ENCODE measurements at places on chromosomes 1 and 21.

GRCh38 chr21:41761211-41761933, 5.5 kb downstream of the RIPK4 start:
- peak; percentile 51 for DNase-seq

DNA sequence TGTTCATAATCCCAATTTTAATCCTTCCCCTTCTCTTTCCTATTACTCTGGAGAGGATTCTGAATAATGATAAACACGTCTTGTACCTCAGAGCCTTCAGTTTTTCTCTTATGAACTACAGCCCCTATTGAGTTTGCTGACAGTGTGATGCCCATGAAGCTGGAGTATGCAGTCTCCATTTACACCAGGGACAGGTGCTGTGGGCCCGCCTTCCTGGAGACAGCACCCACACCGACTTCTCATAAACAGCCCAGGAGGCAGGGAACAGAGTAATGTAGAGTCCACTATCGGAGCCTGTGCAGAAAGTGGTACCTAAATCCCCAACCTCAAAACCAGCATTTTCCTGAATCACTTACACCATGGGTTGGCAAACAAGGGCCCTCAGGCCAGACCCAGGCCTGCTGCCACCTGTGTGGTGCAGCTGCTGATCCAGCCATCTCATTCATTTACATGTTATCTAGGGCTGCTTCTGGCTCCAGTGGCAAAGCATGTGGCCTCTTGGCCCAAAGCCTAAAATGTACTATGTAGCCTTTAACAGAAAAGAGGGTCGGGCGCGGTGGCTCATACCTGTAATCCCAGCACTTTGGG, 95.1 kb upstream of the KRTAP19-8 start:
- no peak for DNase-seq

GRCh38 chr1:1144122-1144842, 28.4 kb upstream of the C1orf159 start:
- no peak for DNase-seq

DNA sequence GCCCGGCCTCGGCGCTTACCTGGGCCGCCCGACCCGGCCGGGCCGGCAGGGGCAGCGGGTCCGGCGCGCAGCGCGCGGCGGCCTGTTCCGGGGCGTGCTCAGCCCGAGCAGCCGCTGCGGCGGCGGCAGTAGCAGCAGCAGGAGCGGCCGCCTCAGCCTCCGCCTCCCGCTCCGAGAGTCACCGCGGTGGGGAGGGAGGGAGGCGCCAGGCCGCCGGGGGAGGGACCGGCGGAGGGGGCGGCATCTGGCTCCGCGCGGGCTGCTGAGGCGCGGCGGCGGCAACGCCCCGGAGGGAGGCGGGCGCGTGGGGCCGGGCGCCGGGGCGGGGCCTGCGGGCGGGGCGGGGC, at the start of gene CTNNBIP1:
Gene CTNNBIP1 (minus strand): TSS at position 194 of the 347 bp plus-strand sequence. CDS start 38,205 bp downstream, outside the sequence.
- DNase-seq, result no peak

- no peak for DNase-seq
These were observed 24.2 kb upstream of the CD34 start for GRCh38 chr1:207935166-207935583.

- no peak for DNase-seq
These were observed 290.4 kb upstream of the PLXNA2 start for GRCh38 chr1:208534599-208534897.

DNA sequence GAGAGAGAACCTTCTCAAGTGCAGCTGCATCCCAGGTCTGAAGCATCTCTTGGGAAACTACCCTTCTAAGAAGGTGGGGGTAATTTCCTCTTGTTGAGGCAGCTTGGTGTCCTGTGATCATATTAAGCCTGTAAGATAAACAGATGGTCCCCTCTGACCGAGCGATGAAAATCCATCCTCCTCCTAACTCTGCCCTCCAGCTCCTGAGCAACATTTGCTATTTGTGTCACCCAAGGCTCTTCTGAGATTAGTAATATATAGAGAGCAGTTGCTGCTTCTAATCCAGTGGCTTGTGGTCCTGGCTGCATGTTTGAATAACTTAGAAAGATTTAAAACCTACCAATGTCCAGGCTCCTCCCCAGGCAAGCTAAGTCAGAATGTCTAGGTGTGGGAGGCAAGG, 123.7 kb downstream of the DISC1 start:
- DNase-seq, result no peak

DNA sequence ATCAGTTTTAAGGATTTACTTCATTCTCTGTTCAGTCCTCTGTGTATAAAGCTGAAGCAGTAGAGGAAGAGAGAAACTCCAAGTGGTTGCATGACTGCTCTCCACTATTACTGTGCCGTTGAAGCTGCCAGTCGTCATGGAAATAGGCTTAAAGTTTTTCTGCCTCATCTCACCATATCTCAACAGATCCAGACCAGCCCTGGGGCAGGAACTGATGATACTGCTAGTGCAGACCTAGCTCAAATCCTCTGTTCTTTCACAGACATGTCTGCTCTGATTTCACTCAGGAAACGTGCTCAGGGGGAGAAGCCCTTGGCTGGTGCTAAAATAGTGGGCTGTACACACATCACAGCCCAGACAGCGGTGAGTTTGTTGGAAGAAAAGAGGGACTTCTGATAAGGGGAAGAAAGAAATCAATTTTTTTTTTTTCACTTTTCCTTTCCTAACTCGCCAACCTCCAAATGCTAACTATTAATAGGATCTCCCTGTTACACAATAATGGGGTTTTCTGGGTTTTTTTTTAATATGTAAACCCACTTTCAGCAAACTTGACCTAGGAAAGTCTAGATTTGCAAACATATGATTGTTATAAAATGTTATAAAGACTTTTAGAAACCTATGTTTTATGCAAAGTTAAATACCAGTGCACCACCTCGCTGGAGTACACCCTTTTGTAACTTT, 22.2 kb upstream of the STRIP1 start:
- no peak for DNase-seq

DNA sequence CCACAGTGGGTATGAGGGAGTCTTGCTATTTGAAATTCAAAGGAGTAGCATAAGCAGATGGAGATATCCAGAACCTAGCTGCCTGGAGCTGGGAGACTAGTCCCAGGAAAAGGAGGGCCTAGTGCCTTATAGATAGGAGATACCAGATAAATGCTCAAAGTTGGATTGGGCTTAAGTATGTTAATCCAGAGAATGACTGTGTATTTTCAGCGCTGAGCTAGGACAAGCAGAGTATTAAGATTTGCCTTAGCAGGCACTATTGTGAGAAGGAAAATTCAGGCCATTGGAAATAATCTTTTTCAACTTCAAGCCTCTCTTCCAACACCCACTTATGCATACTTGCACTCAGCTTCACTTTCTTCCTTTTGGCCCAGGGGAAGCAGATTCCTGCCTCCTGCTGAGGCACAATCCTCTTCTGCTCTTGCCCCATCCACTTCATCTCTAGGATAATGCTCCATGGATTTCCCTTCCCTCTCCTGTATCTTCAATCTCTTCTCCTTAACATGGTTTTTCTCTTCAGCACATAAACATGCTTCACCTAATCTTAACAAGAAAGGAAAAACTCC, 21.1 kb downstream of the PIK3C2B start:
- DNase-seq, result no peak

GRCh38 chr1:40745176-40745575, 38.4 kb upstream of the KCNQ4 start:
- no peak for DNase-seq

- DNase-seq, result no peak
These were observed 513 bp upstream of the HHAT start for GRCh38 chr1:210328032-210328745.

DNA sequence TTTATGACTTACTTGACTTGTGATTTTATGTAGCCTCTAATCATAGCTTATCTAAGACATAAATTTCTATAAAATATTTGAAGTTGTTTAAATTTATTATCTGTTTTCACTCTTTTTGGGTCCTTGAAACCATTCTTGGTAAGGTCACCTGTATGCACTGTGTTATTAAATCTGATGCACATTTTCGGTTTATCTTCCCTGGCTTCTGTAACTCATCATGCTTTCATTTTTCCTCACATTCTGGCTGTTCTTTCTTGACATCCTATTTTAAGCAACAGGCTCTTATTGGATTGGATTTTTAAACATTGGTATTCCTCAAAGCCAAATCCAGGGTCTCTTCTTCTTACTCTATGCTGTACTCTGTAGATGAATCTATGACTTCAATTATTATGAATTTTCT, 341.6 kb downstream of the TGFB2 start:
- no peak for DNase-seq

GRCh38 chr1:195005338-195005737, 1602.9 kb downstream of the KCNT2 start:
- no peak for DNase-seq

GRCh38 chr1:245938046-245938435, 569.0 kb downstream of the SMYD3 start:
- DNase-seq, result no peak

DNA sequence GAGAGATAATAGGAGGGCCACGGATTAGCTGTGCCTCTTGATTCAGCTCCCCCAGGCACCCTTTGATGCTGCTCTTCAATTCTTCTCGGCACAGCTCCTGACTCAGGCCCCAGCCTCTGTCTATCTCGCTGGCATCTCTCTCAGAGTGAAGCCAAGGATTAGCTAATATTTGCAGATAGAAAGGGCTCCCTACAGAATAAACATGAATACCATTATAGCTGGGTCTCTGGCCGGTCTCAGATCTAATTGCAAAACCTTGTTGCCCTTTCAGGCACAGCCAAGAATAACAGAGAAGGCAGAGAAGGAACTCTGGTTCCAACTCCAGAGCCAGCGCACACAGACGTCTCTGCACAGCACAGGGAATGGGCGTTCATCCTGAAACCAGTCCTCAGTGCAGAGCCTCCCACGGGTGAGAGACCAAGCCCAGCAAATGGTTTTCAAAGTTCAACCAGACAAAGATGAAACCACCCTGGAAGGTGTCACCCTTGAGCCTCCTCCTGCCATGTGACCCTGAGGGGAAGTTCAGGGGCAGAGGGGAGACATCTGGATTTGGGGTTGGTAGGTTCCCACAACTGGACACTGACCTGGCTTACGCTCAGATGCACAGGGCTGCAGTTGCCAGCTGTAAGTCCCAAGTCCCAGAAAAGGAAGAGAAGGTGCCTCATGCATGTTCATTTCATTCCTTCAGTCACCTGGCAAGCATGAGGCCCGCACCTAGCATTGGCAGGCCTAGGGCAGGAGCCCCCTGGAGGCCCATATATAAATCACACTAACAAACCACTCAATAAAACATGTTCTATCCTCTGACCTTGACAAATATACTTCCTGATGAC, 394.0 kb downstream of the NPHP4 start:
- peak; percentile 14 for DNase-seq

GRCh38 chr1:212121779-212122178, 86.2 kb downstream of the DTL start:
- DNase-seq, result no peak

GRCh38 chr1:247385283-247385682, 30.7 kb upstream of the NLRP3 start:
- no peak for DNase-seq

DNA sequence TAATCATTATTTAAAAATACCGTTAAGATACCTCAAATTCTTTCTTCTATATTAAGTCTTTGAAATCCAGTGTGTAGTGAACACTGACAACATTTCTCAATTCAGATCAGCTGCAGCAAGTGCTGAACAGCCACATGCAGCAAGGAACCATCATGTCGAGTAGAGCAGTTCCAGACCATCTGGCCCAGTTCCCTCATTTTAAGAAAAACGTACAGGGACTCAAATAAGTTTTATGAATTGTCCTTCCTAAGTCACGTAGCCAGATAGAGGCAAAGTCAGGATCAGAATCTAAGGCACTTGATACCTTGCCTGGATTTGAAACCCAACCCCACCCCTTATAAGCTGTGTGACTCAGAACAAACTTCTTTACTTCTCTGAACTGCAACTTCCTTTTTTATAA, 132.4 kb downstream of the PROX1 start:
- no peak for DNase-seq

- peak; percentile 45 for DNase-seq
These were observed 522 bp downstream of the LRP8 start for GRCh38 chr1:53327182-53327913.

- DNase-seq, result no peak
These were observed 43.8 kb downstream of the FGGY start for GRCh38 chr1:59340411-59341307.

GRCh38 chr1:23020706-23021405, 1.6 kb downstream of the KDM1A start:
- no peak for DNase-seq

- no peak for DNase-seq
These were observed 805.6 kb upstream of the CXADR start for GRCh38 chr21:16707274-16707673.

DNA sequence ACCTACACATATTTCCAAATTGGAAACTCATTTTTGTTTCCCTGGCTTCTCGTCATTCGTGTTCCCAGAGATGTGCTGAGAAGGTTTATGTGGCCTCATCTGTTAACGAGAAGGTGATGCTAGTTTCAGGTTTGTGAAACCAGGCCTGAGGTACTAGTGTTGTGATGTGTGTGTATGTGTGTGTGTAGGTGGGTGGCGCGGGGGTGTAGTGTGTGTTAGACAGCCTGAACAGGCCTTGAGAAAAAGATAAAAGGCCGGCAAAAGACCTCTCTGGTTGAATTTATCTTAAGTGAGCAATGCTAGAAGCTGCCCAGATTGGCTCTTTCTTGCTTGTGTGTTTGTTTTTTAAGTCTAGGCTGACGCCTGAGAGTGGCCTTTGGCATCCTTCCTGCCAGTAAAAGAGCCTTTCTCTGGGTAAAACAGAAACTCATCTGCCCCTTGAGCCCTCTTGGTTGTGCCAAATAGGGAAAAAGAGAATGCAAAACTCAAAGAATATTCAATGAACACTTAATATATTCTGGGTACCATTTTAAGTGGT, 65.8 kb upstream of the HSD17B7 start:
- no peak for DNase-seq

DNA sequence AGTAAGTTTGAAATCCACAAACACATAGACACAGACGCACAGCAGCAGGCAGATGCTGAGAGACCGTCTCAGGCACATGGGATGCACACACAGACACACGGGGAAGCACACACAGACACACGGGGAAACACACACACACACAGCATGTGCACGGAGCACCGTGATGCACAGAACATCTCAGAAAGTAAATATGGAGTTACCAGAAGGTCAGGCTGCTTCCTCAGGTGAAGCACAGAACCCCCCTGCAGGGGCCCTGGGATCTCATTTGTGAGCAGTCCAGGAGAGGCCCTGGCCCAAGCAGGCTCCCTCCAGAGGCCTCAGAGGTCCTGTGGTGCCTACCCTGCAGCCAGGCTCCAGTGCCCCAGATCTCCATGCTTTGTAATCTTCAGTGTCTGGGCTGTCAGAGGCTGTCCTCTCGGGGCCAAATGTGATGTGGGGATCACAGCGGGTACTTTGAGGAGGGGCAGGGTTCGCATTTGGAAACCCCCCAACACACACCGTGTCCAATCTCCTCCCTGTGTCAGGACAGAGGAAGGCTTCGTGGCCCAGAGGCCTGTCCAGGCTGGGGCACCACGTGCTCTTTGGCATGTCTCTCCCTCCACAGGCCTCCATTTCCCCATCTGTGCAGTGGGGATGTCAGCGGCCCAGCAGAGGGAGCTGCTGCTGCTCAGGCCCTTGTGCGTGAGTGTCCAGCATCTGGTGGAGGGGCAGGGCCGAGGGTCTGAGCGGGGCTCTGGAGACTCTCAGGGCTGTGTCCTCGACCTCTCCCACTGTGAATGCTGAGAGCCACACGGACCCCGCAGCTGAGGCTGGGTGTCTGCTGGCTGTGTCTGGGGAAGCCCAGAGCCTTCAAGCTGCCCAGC, 23.0 kb upstream of the PRSS38 start:
- DNase-seq, result no peak

Measured in A549 (cell line).